ENCODE measurements at places on chromosomes 2 and 18. TPM values are rescaled to one million over a fixed set of nuclear protein-coding genes. Genes with fewer than 3 reads are reported as not detected.

Gene RESP18
- total RNA-seq = not detected

Gene OTX1
- total RNA-seq = not detected

Gene GCG
- total RNA-seq = not detected

Gene PDE1A
- total RNA-seq = 12.9 TPM

Gene CHRND
- total RNA-seq = not detected

Gene C1D
- 8.5 TPM for total RNA-seq

Gene DUSP2
- 9.4 TPM for total RNA-seq

Gene SLC14A1
- total RNA-seq = not detected

Gene CD8B2
- not detected for total RNA-seq

Gene DSC1
- not detected for total RNA-seq

Gene SKOR2
- not detected for total RNA-seq

DNA sequence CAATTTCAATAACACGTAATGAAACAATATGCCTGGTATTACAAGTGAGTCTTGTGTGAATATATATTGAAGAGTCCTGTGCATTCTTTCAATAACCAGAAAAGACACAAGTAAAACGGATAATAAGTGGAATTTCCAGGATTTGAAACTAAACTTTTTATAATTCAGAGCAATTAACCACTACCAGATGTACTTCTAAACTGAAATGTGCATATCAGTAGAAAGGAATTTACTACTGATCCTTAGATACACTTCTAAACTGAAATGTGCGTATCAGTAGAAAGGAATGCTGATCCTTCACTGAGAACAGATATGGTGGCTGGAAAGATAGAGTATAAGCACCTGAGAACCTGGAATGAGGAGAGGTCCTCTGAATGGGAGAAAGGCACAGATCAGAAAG, 470.9 kb upstream of the SPHKAP start:
- H3K27ac ChIP-seq = no peak overlapping the region
- H3K36me3 ChIP-seq = no peaks in the 10 kb centered on the region
- DNase-seq = no peak
- H3K4me1 ChIP-seq = no peaks in the 10 kb centered on the region
- H3K27me3 ChIP-seq = no peaks in the 10 kb centered on the region

GRCh38 chr2:191797942-191798876, 48.7 kb downstream of the CAVIN2 start:
- H3K27ac ChIP-seq = no peak overlapping the region
- no peaks in the 10 kb centered on the region for H3K27me3 ChIP-seq

- H3K4me3 ChIP-seq = no peak overlapping the region
- peaks cover 8% of the 10 kb centered on the region for H3K36me3 ChIP-seq
- peak overlapping the region; percentile 58 for H3K27ac ChIP-seq
- peaks cover 20% of the 10 kb centered on the region for H3K4me1 ChIP-seq
Observed at GRCh38 chr2:65320042-65320725, 92.6 kb downstream of the ACTR2 start.

DNA sequence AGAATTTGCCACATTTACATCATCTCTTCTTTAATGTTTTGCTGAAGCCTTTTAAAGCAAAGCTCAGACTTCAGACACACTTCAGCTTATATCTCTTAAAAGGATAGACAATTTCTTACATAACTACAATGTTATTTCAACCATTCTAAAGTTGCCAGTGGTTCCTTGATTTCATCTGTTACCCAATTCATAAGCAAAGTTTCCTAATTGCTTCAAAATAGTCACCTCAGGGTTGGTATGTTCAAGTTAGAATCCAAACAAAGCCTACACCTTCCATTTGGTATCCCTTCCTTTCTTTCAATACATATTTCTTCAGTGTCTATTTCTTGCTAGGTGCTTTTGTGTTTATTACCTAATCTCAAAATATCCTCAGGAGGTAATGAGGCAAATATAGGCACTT, 60.6 kb downstream of the ZNF385B start:
- H3K4me1 ChIP-seq = no peaks in the 10 kb centered on the region
- no peaks in the 10 kb centered on the region for H3K27me3 ChIP-seq
- H3K27ac ChIP-seq = no peak overlapping the region
- no peak for DNase-seq
- no peaks in the 10 kb centered on the region for H3K36me3 ChIP-seq

DNA sequence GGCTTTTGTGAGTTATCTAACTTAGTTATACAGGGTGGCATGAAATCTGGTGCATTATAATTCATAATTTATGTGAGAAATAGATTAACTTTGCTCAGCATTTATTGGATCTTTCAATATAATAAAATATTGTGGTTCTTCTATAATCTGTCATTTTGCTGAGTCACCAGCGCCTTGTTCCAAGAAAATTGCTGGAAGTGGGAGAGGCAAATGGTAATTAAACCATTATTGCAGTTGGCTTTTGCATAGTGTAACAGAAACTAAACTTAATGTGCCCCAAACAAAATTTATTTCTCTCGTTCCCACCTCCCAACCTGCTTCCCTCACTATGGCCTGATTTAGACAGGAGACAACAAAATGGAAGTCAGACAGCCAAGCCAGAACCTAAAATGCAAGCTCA, 146.3 kb downstream of the GALR1 start:
- no peaks in the 10 kb centered on the region for H3K27me3 ChIP-seq
- H3K36me3 ChIP-seq = no peaks in the 10 kb centered on the region
- H3K27ac ChIP-seq = no peak overlapping the region
- H3K4me1 ChIP-seq = no peaks in the 10 kb centered on the region
- no peak overlapping the region for H3K4me3 ChIP-seq

- no peak for DNase-seq
- H3K27me3 ChIP-seq = no peaks in the 10 kb centered on the region
- H3K4me1 ChIP-seq = no peaks in the 10 kb centered on the region
- no peak overlapping the region for H3K27ac ChIP-seq
- H3K36me3 ChIP-seq = no peaks in the 10 kb centered on the region
Observed at GRCh38 chr2:137924019-137924418, 40.3 kb upstream of the HNMT start.

DNA sequence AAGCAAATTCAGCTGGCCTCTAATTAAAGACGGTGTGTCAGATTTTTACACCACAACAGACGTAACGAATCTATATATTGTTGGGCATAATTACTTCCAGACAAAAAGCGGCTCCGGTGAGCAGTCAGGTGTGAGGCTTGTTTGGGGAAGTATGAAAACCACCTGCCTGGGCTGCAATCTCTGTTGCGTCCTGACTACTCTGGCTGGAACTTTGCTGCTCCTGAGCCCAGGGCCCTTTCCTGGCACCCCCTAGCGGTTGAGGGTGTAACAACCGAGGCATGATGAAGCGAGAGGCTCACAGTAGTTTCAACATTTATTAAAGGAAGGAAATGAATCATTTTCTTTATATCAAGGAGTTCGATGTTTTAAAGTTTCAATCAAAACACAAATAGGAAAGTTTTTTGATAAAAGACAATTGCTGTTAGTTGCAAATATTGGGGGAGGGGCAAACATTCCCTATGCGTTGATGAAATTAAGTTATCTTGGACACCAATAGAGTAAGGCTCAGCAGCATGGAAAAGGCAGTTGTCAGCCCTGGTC, 10.6 kb upstream of the ITGB6 start:
- no peak overlapping the region for H3K27ac ChIP-seq
- no peak overlapping the region for H3K4me3 ChIP-seq
- DNase-seq = peak; percentile 88
- no peaks in the 10 kb centered on the region for H3K36me3 ChIP-seq

- H3K27ac ChIP-seq = no peak overlapping the region
- H3K4me1 ChIP-seq = no peaks in the 10 kb centered on the region
- H3K4me3 ChIP-seq = no peak overlapping the region
- DNase-seq = no peak
Observed at GRCh38 chr18:45122506-45122905, 441.8 kb downstream of the SETBP1 start.

- no peaks in the 10 kb centered on the region for H3K36me3 ChIP-seq
- no peaks in the 10 kb centered on the region for H3K4me1 ChIP-seq
- H3K4me3 ChIP-seq = no peak overlapping the region
- H3K27me3 ChIP-seq = no peaks in the 10 kb centered on the region
- peak; percentile 73 for DNase-seq
- H3K27ac ChIP-seq = no peak overlapping the region
Observed at GRCh38 chr2:133063775-133064174, 393.8 kb upstream of the LYPD1 start.

GRCh38 chr2:238080518-238080917, 19.6 kb upstream of the ESPNL start:
- DNase-seq = no peak
- no peak overlapping the region for H3K4me3 ChIP-seq
- H3K27ac ChIP-seq = no peak overlapping the region
- no peaks in the 10 kb centered on the region for H3K27me3 ChIP-seq
- H3K4me1 ChIP-seq = no peaks in the 10 kb centered on the region

GRCh38 chr2:238240757-238241711, 1.2 kb upstream of the HES6 start:
- H3K27me3 ChIP-seq = peaks cover 30% of the 10 kb centered on the region
- H3K4me1 ChIP-seq = peaks cover 36% of the 10 kb centered on the region
- peak; percentile 89 for DNase-seq
- H3K4me3 ChIP-seq = peak overlapping the region; percentile 76
- H3K27ac ChIP-seq = peak overlapping the region; percentile 42
- H3K36me3 ChIP-seq = peaks cover 4% of the 10 kb centered on the region

DNA sequence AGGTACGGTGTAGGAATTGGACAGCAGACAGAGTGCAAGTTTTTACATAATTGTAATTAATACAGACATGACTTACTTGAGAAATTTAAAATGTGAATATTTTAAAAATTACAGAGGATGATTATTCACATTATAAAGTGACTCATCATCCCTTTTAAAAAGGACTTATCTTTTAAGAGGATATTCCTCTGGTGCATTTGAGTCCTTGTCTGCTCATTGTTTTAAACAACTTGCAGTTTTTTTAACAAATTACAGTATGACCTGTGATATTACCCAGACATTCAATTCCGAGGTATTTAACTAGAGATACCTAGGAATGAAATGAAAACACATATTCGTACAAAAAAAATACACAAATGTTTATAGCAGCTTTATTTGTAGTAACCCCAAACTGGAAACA, 38.0 kb downstream of the SPTBN1 start:
- H3K4me3 ChIP-seq = no peak overlapping the region
- H3K4me1 ChIP-seq = peaks cover 31% of the 10 kb centered on the region
- no peak overlapping the region for H3K27ac ChIP-seq
- no peaks in the 10 kb centered on the region for H3K36me3 ChIP-seq
- DNase-seq = no peak
- H3K27me3 ChIP-seq = no peaks in the 10 kb centered on the region

GRCh38 chr2:14737201-14737600, 104.7 kb downstream of the LRATD1 start:
- H3K4me3 ChIP-seq = no peak overlapping the region
- no peak for DNase-seq
- H3K36me3 ChIP-seq = no peaks in the 10 kb centered on the region
- no peak overlapping the region for H3K27ac ChIP-seq
- H3K27me3 ChIP-seq = no peaks in the 10 kb centered on the region

DNA sequence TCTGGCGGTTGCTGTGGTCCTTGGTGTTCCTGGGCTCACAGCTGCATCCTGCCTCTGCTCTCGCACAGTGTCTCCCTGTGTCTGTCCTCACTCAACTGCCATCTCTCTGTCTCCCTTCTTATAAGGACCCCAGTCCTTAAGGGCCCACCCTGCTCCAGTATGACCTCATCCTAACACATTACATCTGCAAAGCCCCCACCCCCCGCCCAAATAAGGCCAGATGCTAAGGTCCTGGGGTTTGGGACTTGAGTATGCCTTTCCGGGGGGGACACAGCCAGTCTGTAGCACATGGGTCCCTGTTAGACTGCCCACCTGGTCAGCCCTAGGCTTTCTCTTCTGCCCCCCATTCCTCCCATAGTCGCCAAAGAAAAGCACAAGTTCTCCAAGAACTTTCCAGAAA, 40.7 kb downstream of the FER1L5 start:
- H3K4me1 ChIP-seq = peaks cover 5% of the 10 kb centered on the region
- peaks cover 9% of the 10 kb centered on the region for H3K27me3 ChIP-seq
- no peaks in the 10 kb centered on the region for H3K36me3 ChIP-seq
- no peak overlapping the region for H3K27ac ChIP-seq

GRCh38 chr2:9462886-9463697, 11.3 kb upstream of the IAH1 start:
- H3K27ac ChIP-seq = no peak overlapping the region
- H3K4me3 ChIP-seq = no peak overlapping the region
- DNase-seq = no peak
- peaks cover 74% of the 10 kb centered on the region for H3K36me3 ChIP-seq

DNA sequence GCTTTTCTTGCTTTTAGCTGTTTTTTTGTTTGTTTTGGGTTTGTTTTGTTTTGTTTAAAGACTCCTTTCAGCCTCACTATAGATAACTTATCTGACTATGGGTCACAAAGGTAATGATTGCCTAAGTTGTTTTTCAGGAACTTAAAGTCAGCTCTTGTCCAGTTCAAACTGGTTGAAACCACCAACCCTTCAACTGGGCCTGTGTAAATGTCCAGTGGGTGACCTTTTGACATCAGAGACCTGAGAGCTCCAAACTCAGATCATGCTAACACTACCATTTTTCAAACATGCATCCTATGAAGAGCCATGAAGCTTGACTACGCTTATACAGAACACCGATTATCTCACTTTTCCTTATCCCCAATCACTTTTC, 144.6 kb upstream of the RMP24 start:
- no peak overlapping the region for H3K27ac ChIP-seq
- no peak for DNase-seq
- H3K27me3 ChIP-seq = no peaks in the 10 kb centered on the region
- no peaks in the 10 kb centered on the region for H3K4me1 ChIP-seq
- H3K4me3 ChIP-seq = no peak overlapping the region
- no peaks in the 10 kb centered on the region for H3K36me3 ChIP-seq

- H3K4me3 ChIP-seq = no peak overlapping the region
- no peaks in the 10 kb centered on the region for H3K27me3 ChIP-seq
- H3K4me1 ChIP-seq = no peaks in the 10 kb centered on the region
- no peak overlapping the region for H3K27ac ChIP-seq
Observed at GRCh38 chr2:37361994-37362698, 17.7 kb downstream of the QPCT start.

DNA sequence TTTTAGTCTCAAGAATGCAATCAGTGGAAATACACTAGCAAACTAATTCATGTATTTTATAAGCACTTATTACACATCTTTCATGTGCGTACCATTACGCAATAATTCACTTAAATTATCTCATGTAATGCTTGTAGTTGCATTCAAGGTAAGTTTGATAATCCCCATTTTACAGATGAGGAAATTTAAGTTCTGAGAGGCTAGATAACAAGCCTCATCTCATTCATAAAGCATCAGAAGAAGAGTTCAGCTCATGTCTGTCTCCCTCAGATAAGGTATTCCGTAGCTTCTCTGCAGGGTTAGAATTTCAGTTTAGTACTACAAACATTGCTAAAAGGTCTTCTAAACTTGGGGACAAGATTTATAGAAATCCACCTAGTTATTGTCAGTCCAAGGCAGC, 47.8 kb downstream of the HNMT start:
- no peaks in the 10 kb centered on the region for H3K27me3 ChIP-seq
- no peaks in the 10 kb centered on the region for H3K4me1 ChIP-seq
- H3K36me3 ChIP-seq = peaks cover 28% of the 10 kb centered on the region

- no peaks in the 10 kb centered on the region for H3K27me3 ChIP-seq
- H3K4me3 ChIP-seq = no peak overlapping the region
- H3K36me3 ChIP-seq = no peaks in the 10 kb centered on the region
- H3K4me1 ChIP-seq = no peaks in the 10 kb centered on the region
- DNase-seq = peak; percentile 44
Observed at GRCh38 chr2:86825693-86826381, 35.1 kb upstream of the CD8A start.

Data from stomach (tissue), 19 donors.